NCI-H187 (cell line): ENCODE measurements at places on chromosomes 16 and 17.

DNA sequence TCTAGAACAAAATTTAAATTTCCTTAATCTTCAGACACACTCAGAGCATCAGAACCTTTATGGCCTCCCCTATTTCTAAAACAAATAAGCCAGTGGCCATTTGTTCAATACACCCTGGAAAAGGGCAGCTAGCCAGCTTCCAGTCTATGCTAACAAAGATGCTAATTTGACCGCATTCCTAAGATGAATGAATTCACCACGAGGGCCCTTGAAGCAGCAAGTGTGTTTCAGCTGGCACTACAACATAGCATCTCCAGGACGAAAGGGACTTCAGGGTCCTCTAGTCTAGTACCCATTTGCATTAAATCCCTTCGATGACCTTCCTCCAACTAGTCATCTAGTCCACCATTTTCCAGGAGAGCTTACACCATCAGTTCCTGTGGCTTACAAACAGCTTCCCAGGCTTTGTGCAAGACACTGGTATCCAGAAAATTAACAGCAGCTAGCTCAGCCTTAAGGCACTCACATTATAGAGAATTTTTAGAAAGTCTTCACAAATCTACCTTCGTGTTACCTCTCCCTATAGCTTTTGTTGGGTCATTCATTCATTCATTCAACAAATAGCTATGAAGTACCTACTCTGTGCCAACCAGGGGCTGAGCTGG, 10.9 kb downstream of the KRT37 start:
- peak; percentile 10 for DNase-seq

DNA sequence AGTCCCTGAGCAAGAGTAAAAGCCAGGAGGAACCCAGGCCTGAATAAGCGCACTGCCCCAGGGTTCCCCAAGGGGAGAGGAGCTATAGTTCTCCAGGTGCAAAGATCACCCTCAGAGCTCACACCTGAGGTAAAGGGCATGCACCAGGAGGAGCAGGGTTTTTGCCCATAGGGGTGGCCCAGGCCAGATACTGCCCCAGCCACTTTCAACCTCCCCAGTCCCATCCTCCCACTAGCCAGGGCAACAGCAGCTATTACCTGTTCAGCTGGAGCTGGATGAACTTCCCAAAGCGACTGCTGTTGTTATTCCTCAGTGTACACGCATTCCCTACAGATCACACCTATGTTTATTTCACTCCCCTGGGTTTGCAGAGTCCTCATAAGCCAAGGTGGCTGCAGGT, 19.8 kb downstream of the MYO19 start:
- no peak for DNase-seq

GRCh38 chr16:23667355-23667659, 11.4 kb upstream of the PLK1 start:
- DNase-seq = no peak

- no peak for DNase-seq
These were observed 4.8 kb upstream of the MEAK7 start for GRCh38 chr16:84509032-84509950.

DNA sequence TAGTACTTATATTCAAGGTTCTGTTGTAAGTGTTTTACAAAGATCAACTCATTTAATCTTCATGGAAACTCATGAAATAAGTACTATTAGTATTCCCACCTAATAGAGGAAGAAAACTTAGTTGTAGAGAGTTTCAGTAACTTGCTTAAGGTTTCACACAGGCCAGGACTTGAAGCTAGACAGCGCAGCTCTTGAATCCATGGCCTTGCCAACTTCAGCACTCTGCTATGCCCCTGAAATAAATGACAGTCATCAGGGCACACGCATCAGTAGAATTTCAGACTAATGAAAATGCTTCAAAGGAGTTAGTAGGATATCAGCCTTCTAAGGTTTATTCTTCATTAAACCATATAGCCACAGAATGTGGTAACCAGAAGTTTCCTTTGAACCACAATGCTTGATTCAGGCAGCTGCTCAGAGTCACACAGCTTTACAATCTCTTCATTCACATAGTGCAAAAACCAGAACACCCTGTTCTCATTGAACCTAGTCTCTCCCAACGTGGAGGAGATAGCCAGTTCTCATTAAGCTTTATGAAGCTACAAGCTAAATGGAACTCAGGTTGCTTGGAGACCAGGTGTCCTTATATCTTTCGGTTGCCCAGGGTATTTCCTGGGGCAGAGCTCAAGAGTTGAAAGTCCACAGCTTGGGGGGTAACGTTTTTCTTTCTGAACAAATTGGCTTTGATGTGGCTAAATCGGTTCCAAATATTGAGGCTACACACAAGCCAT, 39.7 kb downstream of the KCNJ2 start:
- DNase-seq = no peak

- DNase-seq = no peak
These were observed 29.8 kb downstream of the LAT start for GRCh38 chr16:29014561-29015069.

GRCh38 chr17:3771140-3771539, 29.8 kb downstream of the ITGAE start:
- DNase-seq = no peak

- no peak for DNase-seq
These were observed 271.5 kb downstream of the PHKB start for GRCh38 chr16:47732523-47733111.

DNA sequence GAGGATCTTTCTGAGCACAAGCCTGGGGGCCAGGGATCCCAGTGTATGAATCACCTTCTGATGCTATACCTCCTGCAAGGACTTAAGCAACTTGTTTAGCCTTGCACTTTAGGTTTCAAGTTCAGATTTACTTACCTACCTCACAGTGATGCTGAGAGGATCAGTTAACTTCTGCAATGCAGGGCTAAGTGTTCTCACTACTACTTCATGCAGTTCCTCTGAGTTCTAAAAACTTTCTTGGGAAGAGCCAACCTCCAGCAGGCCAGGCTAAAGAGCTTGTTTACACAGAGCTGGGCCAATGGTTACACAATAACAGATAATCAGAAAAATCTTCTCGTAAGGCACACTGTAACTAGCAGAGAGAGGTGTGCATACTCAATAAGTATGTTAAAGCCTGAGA, 13.0 kb downstream of the VEZF1 start:
- no peak for DNase-seq

DNA sequence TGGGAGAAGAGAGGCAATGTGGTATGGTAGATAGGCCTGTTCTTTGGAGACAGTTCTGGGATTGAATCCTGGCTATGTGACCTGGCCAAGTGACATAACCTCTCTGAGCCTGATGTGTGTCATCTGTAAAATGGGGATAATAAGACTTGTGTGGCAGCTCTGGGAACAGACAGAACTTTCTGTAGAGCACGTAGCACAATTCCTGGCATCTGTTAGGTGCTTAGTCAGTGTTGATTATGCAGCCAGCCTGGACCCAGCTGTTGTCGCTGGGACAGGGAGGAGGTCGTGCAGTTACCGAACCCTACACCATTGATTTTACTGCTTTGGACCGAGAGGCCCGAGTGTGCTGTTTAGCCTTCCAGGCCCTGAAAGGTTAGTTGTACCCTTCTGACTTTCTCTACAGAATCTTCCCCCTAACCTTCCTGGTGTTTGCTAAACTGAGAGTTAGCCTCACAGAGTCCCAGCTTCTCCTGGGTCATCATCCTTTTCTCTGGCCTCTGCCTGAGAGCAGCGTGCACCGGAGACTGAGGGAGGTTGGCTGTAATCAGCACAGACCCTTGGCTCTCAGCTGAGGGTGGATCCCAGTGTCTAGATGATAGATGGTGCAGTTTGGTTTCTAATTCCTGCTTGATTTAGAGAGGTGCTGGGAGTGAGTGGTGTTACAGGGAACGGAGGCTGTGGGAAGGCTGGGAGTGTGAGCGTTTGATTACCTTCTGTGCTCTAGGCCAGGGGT, 31.9 kb downstream of the MSI2 start:
- DNase-seq = no peak

GRCh38 chr16:49811644-49812334, 44.1 kb downstream of the ZNF423 start:
- DNase-seq = no peak

DNA sequence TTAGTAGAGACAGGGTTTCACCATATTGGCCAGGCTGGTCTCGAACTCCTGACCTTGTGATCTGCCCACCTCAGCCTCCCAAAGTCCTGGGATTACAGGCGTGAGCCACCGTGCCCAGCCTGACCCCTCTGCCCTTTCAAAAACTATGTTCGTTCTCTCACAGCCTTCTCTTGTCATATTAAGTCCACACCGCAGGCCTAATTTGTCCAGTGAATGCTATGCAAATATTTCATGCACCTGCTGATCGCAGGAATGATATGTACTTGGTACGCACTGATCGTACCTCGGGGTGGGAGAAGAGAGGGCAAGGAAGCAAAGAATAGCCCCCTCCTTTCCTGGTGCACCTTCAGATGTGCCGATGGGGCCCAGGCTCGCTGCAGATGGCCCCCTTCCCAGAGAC, 3.0 kb upstream of the BIRC5 start:
- DNase-seq = no peak

- DNase-seq = no peak
These were observed 6.4 kb upstream of the ZNF750 start for GRCh38 chr17:82846061-82846691.

DNA sequence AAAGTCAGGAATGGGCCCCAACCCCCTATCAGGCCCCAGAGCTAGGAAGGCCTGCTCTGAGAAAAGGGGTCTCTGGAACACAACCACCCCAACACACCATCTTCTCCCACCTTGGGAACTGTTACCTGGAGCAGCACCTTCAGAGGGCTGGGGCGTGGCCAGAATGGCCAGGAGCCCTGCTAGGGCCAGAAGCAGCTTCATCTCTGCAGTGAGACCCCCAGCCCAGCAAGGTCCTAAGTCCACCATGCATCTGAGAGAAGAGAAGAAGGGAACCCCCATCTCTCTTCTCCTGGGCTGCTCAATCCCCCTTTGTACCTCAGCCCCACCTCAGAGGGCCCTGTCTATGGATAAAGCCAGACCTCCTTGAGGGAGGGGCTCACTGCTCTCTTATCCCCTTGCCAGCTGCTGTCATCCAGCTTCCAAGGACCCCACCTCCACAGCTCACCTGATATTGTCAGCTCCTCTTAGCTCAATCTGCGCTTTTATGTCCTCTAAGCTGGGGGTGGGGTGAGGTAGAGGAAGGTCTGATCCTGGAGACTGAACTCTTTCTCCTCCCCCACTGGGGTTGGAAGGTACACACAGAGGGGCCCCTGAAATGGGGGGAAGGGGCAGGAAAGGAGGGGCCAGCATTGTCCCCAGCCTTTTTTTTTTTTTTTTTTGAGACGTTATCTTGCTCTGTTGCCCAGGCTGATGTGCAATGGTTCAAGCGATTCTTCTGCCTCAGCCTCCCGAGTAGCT, at the start of gene MPO:
Gene MPO (minus strand): TSS at position 456 of the 738 bp plus-strand sequence. CDS start 177 bp downstream, at position 279.
- DNase-seq = no peak

- DNase-seq = no peak
These were observed 40.1 kb downstream of the YPEL2 start for GRCh38 chr17:59371416-59372100.

GRCh38 chr17:64040206-64040605, 19.8 kb upstream of the ICAM2 start:
- no peak for DNase-seq

DNA sequence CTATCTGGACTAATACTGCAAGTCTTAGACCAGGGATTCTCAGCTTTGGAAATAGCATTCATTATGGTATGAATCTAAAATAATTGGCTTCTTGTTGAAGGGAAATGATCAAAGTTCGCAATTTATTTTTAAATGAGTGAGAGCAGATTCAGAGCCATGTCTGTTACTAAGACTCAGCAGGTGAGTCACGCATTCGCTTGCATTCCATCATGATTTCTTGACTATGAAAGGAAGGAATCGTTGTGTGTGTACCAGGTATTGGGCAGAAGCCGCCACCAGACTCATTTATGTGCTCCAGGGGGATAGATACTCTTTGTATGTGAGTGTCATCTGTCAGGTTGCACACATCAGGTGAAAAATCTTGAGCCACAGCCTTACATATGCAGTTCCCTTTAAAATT, 10.8 kb downstream of the GSG1L2 start:
- no peak for DNase-seq

- no peak for DNase-seq
These were observed 72.4 kb downstream of the MYH10 start for GRCh38 chr17:8558144-8558543.

DNA sequence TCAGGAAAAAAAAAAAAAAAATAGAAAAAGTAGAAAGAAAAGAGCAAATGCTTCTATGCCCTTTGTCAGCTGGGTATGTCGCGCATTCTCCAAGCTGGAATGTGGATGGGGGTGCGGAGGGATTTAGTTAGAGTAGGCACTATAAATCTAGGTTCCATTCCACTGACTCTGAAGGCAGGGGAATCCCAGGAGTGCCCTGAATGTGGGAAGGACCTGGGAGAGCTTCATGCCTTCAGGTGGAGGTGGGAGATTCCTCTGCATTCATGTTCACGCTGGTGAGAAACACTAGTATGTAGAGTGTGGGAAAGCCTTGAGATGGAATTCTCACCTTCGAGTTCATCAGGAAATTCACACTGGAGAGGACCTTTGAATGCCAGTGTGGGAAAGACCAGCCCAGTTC, 12.4 kb downstream of the ZNF232 start:
- DNase-seq = no peak

DNA sequence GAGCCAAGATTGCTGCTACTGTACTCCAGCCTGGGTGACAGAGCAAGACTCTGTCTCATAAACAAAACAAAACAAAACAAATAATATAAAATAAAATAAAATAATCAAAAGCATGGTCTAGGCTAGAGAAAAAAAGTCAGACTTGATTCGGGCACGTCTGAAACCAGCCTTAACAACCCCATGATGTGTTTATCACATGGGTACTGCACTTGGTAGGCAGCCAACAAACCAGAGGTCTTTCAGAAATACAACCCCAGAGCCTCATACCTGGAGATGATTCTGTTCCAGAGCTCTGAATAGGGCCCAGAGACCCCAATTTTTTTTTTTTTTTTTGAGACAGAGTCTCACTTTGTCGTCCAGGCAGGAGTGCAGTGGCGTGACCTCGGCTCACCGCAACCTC, 9.6 kb upstream of the HAPSTR1 start:
- DNase-seq = no peak

GRCh38 chr16:67021321-67021720, 7.6 kb upstream of the CBFB start:
- no peak for DNase-seq

DNA sequence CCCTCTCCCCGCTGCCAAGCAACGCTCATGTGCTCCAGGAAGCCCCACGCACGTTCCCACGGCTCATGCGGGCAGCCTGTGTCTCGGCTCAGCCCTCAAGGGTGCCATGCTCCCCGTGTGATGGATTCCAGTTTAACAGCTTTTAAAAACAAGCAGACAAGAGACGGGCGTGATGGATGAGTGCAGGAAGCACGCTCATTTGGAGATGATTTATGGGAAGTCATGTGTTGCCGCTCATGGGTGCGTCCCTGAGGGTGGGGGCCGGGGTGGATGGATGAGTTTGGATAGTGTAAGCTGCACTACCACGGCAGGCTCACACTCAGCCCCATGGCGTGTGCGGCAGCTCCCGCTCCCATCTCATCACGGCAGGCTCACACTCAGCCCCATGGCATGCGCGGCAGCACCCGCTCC, 132.8 kb downstream of the RBFOX3 start:
- peak; percentile 59 for DNase-seq

- no peak for DNase-seq
These were observed 9.6 kb downstream of the MARVELD3 start for GRCh38 chr16:71635632-71636031.
